ENCODE measurements at places on chromosomes 5 and 9.

DNA sequence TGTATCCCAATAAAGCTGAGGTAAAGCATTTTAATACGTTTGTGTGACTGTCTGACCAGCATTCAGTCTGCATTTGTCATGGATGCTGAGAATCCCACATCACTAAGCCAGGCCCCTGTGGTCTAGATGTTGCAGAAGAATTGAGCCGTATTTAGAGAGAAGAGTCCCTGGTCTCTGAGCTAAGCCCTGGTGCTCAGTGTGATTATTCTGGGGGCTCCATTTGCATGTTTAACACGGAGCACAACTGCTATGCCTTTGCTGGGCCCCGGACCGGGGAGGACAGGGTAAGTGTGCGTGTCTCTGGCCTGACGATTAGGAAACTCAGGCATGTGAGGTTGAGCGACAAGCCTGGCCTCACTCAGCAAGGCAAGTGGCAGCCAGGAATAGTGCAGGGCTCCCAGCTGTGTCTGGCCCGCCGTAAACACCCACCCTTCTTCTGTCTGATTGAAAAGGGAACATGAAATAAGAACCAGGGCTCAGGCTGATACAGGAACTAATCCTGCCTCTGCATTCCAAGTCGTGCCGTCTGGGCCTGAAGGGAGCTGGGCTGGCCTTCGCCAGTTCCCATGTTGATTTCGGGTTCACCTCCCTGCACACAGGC, 22.3 kb downstream of the FAM78A start:
- H3K27ac ChIP-seq: peak overlapping the region; percentile 77
- no peak for DNase-seq
- H3K4me1 ChIP-seq: peaks cover 72% of the 10 kb centered on the region
- no peak overlapping the region for H3K4me3 ChIP-seq
- H3K36me3 ChIP-seq: peaks cover 4% of the 10 kb centered on the region

DNA sequence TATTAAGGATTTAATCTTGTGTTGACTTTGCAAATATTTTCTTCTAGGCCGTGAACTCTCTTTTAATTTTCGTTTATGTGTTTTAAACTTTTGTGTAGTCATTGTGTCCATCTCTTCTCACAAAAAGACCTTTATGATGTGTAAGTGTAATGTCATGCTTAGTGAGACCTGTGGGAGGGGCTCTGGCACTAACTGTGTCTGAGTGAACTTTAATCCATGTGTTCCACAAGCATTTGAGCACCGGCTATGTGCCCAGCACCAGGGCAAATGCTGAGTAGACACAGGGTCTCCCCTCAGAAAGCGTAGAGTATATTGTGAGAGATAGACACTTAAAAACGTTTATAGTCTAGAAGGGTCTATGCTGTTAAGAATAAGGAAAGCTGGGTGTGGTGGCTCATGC, 272.6 kb upstream of the TUT7 start:
- no peaks in the 10 kb centered on the region for H3K36me3 ChIP-seq
- no peaks in the 10 kb centered on the region for H3K27me3 ChIP-seq
- H3K4me1 ChIP-seq: no peaks in the 10 kb centered on the region
- DNase-seq: no peak
- no peak overlapping the region for H3K4me3 ChIP-seq

- H3K27me3 ChIP-seq: no peaks in the 10 kb centered on the region
- no peak for DNase-seq
- no peak overlapping the region for H3K27ac ChIP-seq
- no peaks in the 10 kb centered on the region for H3K36me3 ChIP-seq
- H3K4me3 ChIP-seq: no peak overlapping the region
- H3K4me1 ChIP-seq: no peaks in the 10 kb centered on the region
Observed at GRCh38 chr9:119722384-119722783, 353.1 kb upstream of the BRINP1 start.

DNA sequence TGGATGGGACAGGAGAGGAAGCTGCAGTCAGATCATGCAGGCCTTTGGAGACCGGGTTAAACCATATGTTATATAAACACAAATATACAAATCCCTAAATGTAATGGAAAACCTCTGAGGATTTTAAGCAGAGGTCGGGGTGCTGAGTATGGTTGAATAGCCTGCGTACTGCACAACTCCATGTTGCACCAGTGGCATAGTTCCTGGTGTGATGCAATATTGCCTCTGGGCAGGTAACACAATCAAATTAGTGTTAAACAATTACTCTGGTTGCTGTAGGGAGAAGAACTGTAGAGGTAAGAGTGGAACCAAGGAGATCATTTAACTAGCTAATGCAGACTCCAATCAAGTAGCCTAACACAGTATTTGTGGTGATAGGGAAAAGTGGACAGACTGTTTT, 21.3 kb upstream of the RNF145 start:
- H3K27ac ChIP-seq: no peak overlapping the region
- H3K36me3 ChIP-seq: no peaks in the 10 kb centered on the region
- H3K27me3 ChIP-seq: no peaks in the 10 kb centered on the region

GRCh38 chr9:10566848-10567247, 46.0 kb downstream of the PTPRD start:
- no peaks in the 10 kb centered on the region for H3K4me1 ChIP-seq
- H3K4me3 ChIP-seq: no peak overlapping the region
- DNase-seq: no peak
- H3K27me3 ChIP-seq: no peaks in the 10 kb centered on the region

Measured in CD4-positive, alpha-beta memory T cell (primary cell).